ENCODE measurements at places on chromosomes 1 and 21.

GRCh38 chr21:46145159-46145839 is 10.1 kb downstream of the FTCD start:
- no peak for DNase-seq

DNA sequence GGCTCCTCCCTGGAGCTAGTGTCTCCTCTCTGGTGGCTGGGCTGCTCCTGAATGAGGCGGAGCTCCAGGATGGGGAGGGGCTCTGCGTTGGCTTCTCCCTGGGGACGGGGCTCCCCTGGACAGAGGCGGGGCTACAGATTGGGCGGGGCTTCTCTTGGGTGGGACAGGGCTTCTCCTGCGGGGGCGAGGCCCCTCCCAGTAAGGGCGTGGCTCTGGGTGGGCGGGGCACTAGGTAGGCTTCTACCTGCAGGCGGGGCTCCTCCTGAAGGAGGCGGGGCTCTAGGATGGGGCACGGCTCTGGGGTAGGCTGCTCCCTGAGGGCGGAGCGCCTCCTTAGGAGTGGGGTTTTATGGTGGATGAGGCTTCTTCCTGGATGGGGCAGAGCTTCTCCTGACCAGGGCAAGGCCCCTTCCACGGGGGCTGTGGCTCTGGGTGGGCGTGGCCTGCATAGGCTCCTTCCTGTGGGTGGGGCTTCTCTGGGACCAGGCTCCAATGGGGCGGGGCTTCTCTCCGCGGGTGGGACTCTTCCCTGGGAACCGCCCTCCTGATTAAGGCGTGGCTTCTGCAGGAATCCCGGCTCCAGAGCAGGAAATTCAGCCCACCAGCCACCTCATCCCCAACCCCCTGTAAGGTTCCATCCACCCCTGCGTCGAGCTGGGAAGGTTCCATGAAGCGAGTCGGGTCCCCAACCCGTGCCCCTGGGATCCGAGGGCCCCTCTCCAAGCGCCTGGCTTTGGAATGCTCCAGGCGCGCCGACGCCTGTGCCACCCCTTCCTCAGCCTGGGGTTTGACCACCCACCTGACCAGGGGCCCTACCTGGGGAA is 22.7 kb upstream of the ARF1 start:
- DNase-seq, result no peak

DNA sequence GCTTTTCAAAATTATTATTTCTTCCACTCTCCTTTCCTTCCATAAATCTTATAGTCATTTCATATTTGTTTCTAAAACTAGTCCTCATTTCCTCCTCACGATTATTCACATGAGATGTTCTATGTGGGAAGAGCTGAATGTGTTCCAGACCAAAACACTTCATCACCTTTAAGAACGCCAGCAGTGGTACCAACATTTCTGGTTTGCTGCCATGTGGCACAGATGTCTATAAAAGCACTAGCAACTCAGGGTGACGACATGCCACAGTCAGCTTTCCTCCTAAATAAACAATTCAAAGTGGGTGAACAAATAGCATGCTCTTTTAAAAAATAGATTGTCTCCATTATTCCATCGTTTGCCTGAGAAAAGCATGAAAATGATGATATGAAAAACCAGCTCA is 1217.8 kb upstream of the ADGRL2 start:
- no peak for DNase-seq

DNA sequence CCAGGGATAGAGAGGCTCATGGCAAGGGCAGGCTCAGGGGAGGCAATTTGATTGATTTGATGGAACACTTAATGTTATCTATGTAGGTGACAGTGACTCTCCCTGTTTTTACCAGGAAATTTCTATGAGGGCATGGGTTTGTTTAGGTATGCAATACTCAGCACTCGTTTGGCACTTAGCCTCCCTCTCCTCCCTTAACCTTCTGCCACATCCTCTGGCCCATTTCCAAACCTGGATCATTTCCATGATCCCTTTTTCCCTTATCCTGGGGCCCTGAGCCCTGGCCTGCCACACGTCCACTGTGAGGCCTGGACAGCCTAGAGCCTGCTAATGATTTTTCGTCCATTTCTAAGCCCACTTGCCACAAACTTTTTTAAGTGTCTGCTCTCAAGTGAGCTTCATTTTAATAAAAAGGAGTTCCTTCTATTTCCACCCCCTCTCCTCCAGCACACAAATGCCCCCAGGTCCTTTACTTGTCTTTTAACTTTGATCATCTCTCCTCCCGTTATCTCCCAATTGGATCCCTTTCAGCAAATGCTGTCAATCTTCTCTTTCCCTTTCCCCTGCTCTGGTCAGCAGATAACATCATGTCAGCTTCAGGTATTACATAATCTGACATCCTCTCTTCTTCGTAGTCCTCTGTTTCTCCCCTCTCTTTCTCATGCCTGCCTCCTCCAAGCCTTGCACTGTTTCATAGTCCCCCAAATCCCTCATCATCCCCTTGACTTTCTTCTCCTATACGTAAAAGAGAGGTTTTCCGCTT is 37.8 kb upstream of the GADD45A start:
- DNase-seq, result no peak

DNA sequence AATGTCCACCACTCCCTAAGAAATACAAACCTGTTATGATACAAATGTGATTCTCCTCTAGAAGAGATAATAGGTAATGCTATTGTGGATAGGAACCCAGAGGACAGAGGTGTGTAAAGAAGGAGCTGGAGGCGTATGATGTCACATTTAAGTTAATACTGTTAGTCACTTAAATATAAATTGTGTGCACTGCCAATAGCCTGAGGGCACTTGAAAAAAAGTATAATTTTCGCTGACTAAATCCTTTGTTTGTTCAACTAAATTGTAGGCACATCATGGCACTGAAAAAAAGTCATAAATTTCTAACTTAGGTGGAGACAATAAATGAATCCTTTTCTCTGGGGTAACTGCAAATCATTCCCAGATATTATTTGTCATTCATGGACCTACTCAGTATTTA is 4.4 kb downstream of the RCSD1 start:
- DNase-seq, result no peak

- DNase-seq, result no peak
Observed at GRCh38 chr1:38381256-38381655, 334.7 kb upstream of the POU3F1 start.

- no peak for DNase-seq
Observed at GRCh38 chr21:30268608-30269197, 14.0 kb downstream of the KRTAP24-1 start.

DNA sequence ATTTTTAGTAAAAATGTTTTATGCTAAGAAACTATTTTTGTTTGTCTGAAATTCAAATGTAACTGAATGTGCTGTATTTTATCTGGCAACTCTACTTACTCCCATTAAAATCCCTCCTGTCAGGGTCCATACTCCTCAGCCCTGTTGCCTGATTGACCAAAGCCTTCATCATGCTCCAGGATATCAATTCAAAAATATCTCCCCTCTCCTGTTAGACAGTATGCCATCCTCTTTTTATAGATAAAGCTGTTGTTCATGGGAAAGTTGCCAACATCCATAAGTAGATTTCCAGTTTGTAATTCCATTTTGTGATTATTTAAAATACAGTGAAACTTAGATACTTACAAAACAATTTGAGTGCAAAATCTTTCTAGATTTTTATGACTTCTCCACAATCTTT is 65.7 kb downstream of the DTL start:
- no peak for DNase-seq

- DNase-seq, result no peak
Observed at GRCh38 chr1:116572771-116573430, 2.1 kb upstream of the CD58 start.

DNA sequence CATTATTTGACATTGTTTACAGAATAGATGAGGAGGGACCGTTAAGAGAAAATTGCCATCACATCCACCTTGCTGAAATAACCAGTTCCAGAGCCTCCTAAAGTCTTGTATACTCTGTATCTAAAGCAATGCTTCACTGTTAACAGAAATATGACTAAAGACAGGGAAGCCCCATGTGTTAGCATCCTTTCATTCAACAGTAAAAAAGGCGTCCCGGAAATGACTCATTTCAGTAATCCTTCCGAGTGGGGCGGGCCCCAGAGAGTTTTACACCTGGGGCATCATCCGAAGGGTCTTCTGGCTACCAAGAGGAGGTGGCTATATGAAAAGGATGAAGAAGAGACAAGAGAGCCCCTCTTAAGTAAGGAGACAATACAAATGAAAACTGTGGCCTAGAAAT is 227.2 kb downstream of the SLC45A1 start:
- no peak for DNase-seq

- no peak for DNase-seq
Observed at GRCh38 chr1:7234471-7234755, 449.2 kb downstream of the CAMTA1 start.

DNA sequence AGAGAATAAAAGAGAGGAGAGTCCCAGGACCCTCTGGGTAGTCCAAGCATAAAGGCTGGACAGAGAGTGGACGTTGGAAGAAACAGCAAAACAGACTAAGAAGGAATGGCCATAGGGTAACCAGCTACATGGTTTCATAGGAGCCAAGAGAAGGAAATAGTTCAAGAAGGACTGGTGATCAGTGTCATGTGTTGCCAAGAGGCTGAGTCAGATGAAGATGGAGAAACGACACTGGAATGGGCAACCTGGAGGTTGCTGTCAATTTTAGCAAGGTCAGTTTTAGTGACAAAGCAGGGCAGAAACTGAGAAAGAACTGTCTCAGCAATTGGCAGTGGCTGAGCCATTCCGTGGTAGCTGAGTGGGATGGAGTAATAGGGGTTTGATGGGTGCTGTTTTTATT is 41.4 kb downstream of the HMGB4 start:
- no peak for DNase-seq

DNA sequence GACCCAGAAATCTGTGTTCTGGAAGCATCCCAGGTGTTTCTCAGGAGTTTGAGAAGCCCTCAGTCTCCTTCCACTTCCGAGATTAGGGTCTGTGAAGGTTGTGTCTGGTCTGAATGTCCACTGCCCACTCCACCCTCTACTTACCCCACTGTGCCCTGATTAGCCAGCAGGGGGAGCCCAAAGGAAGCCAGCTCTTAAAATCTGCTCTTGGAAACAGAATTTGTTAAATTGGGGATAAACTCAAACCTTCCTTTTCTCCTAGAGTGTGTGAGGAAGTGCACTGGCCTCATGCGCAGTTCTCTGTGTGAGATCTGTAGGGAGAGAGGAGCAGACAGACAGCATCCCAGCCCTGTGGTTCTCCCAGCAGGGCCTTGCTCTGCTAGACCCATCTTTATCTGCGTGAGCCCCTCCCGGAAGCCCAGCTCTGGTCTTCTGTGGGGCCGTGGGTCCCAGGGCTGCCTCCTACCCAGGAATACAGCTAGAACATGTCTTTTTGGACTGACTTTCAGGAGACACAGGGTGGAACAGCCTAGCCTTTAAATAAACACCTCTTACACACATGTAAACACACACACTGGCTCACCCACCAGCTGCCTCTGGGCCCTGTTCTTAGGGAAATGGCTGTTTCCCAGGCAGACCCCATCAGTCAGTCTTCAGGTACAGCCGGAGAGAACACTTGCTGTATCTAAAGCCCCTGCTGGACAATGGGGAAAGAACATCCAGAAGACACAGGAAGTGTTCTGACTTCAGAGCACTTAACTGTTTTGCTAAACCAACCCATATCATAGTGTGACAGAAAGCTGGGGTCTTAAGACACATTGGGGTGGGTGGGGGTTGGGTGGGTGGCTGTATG is 52.2 kb downstream of the SMYD2 start:
- peak; percentile 14 for DNase-seq

DNA sequence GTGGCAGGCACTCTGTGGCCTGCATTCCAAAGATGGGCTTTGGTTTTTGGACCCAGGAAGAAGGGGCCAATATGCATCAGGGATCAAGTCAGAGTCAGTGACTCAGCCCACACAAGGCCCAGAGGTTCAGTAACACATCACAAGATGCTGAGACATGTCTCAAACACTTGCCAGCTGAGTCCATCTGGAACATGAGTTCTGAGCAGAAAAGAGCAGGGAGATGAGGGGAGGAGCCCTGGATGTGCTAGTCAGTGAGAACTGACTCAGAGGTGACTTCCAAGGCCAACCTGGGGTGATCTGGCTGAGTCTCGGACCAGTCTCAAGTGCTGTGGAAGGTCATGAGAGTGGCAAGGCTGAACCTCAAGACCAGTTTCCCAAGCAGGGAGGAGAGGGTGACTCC is 150.1 kb downstream of the CDC7 start:
- peak; percentile 91 for DNase-seq

DNA sequence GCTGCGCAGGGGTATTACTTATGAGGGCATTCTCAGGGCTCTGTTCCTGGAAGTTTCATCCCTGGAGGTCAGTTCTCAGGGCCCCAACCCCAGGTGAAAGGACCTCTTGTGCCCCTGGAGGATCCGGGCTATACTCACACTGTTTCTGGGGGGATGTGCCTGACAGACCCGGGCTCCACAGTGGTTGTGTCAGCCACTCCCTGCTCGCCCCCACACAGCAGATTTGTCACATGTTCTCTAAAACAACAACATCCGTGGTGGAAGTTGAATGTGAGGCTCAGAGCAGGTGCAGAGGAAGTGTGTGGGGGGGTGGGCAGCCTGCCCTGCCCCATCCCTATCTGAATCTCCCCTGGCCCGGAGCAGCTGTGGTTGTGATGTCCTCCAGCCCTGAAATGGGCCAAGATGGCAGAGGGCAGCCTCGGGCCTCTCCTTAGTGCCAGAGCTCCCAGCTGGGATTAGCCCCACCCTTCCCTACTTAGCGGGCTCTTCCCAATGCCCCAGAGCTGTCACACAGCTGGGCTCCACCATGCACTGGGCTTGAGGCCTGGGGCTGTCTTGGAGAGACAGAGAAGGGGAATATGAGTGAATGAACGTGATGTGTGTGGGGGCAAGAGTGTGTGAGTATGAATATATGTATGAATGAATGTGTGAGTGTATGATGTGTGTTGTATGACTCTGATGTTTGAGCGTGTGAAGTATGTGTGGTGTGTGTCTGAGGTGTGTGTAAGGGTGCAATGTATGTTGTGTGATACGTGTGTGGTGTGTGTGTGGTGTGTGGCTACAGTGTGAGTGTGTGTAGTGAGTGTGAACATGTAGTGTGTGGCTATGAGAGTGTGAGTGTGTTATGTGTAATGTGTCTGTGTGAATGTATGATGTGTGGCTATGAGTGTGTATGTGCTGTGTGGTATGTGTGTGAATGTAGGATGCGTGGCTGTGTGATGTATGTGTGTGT is 1.5 kb upstream of the FCMR start:
- DNase-seq, result no peak

DNA sequence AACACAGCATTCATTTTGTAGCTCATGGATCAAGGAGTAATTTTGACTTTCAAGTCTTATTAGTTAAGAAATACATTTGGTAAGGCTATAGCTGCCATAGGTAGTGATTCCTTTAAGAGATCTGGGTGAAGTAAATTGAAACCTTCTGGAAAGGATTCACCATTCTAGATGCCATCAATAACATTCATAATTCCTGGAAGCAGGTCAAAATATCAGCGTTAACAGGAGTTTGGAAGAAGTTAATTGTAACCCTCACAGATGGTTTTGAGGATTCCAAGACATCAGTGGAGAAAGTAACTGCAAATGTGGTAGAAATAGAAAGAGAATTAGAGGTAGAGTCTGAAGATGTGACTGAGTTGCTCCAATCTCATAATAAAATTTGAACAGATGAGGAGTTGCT is 216.6 kb downstream of the GREM2 start:
- DNase-seq, result no peak

GRCh38 chr1:161190962-161191521 is 7.8 kb downstream of the ADAMTS4 start:
- DNase-seq, result no peak

GRCh38 chr1:194929357-194929756 is 1678.9 kb downstream of the KCNT2 start:
- no peak for DNase-seq

GRCh38 chr1:225446981-225447615 is 19.3 kb upstream of the LBR start:
- no peak for DNase-seq
